Natural killer cell treated with Interleukin-12 subunit alpha and Interleukin-12 subunit beta and Interleukin-15 and Interleukin-18, amount 100 ng/mL, for 72 hours (primary cell): ENCODE measurements at places on chromosomes 16 and 17. TPM values are rescaled to one million over a fixed set of nuclear protein-coding genes. Genes with fewer than 3 reads are reported as not detected.

GRCh38 chr16:29987371-29988085 lies 7.9 kb downstream of the HIRIP3 start:
- no peak for DNase-seq

DNA sequence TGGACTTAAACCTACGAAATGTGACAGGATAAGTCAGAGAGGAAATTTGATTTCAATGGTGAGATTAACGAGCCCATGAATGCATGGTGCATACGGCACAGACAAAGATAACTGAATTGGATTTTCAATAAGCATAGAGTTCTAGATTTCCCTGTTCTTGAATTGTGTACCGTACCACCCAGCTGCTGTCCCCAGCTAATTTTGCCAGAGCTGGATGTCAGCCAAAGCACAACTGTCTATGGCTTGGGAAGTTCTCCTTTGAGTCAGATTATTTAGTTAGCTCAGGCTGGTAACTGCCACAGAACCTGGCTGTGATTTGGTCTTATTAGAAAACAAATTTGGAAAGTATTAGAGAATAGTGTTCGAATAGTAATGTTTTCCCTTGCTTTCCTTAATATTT lies 143.1 kb downstream of the CDH13 start:
- no peak for DNase-seq

- no peak for DNase-seq
These were observed 355.3 kb downstream of the SOX9 start for GRCh38 chr17:72476134-72476533.

- no peak for DNase-seq
These were observed 113.5 kb downstream of the CLEC16A start for GRCh38 chr16:11057711-11058345.

GRCh38 chr17:67707442-67707841 lies 10.3 kb upstream of the NOL11 start:
- DNase-seq = no peak

GRCh38 chr17:78539781-78540180 lies 37.4 kb downstream of the DNAH17 start:
- DNase-seq = no peak

DNA sequence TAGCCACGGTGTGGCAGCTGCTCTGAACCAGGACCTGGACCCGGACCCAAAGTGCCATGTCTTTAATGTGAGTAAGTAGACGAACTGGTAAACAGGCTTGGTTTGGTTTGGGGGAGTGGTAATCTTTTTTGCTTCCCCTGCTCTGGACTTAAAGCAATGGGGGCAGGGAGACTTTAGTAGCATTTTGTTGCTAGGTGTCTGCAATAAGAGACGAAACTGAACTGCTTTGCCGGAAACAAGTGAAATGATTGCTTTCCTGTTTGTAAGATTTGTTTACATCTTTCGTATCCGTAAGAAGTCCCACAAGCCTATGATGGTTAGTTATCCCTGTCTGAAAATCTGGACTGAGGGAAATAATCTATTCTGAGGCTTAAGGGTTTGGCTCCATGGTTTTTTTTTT lies 21.5 kb downstream of the PRCD start:
- DNase-seq = no peak

DNA sequence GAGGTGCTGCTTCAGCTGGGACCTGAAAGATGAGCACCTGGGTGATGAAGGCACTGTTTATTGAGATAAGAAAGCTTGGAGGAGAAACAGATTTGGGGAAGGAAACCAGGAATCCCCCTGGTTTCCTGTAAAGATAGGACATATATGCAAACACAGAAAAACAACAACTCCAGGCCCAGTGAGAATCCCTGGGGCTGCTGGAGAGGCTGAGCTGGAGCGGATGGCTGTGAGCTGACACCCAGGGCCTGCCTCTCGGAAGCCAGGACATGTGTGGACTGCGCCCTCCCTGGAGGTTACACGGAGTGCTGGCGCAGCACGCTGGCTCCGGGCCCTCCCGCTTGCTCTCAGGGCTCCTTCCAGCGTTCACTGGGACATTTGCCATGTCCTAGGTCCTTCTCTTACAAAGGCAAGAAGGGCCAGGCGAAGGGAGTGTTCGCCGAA lies 57.5 kb downstream of the CYB5B start:
- DNase-seq = no peak

CHD9NB gene
- total RNA-seq = 0.17 TPM

GRCh38 chr17:18025945-18026776 lies 12.8 kb downstream of the ATPAF2 start:
- DNase-seq = no peak

DNA sequence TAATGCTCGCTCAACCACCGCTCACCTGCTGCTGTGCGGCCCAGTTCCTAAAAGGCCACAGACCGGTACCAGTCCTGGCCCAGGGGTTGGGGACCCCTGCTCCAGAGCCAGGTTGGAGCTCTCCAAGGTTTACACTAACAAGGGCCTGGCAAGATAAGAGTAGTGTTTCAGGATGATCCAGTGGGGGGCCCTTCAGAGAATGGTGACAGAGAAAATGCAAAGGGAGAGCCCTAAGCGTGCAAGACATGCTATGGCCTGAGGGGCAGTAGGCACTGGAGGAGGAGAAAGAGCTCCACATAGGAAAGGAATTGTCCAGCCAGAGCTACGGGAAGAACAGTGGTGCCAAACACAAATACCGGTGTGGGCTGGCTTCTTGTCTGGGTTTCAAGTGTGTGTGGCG lies 233.4 kb downstream of the STX8 start:
- DNase-seq = no peak

DNA sequence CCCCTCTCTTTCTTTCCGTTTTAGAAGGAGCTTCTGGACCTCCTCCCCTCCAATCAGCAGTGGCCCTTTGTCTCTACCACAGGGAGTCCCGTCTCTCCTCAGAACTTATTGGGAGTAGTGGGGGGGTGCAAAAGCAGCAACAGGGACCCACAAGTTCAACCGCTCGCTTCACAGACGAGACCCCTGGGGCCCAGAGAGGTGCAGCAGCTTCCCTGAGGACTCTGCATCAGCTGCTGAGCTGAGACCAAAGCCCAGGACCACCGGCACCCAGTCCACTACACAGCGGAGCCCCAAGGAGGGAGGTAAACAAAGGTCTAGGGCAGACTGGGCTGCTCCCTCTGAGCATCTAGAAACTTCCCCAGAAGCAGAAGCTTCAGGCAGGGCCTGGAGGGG lies 123.9 kb downstream of the SDK2 start:
- no peak for DNase-seq

DNA sequence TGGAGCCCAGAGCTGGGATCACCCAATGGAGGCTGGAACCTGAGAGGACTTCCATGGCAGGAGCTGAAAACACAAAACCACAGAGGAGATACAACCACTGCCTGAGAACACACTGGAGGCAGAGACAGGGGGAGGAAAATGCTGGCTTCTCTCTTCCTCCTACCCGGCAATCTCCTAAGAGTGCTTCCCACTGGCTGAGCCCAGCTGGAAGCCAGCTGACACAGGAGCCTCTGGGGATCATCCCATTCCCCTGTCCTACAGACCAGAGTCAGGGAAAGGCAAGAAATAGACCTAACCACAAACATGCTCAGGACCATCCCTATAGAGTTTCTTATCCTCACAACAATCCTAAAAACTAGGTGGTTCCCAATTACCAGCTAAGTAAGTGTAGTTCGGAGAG lies 112.4 kb upstream of the CDH5 start:
- DNase-seq = no peak

DNA sequence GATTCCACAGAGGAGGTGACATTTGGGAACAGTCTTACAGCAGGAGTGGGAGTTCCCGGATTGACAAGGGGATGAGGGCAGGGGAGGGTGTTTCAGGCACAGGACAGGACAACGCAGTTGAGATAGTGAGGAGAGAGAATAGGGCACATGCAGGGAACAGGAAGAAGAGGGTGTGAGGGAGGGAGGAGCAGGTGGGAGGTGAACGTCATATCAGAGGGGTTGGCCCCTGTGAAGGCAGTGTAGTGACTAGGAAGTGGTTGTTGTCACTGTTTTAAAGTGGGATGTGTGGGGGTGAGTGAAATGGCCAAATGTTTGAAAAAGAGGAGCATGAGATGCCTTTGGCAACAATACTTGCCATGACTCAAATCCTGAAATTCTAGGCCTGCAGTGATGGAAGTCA lies 12.2 kb downstream of the PRKCB start:
- DNase-seq = peak; percentile 80

NPIPB6 gene
- 13.8 TPM for total RNA-seq

EXOC3L1 gene
- 0.38 TPM for total RNA-seq

GRCh38 chr16:88468275-88469129 lies 15.4 kb downstream of the ZFPM1 start:
- no peak for DNase-seq

SLC38A10 gene
- 92.4 TPM for total RNA-seq

NPTX1 gene
- total RNA-seq = 0.92 TPM

TBC1D3C gene
- total RNA-seq = not detected

- DNase-seq = no peak
These were observed 43.9 kb downstream of the TRARG1 start for GRCh38 chr17:1323336-1323735.

DNA sequence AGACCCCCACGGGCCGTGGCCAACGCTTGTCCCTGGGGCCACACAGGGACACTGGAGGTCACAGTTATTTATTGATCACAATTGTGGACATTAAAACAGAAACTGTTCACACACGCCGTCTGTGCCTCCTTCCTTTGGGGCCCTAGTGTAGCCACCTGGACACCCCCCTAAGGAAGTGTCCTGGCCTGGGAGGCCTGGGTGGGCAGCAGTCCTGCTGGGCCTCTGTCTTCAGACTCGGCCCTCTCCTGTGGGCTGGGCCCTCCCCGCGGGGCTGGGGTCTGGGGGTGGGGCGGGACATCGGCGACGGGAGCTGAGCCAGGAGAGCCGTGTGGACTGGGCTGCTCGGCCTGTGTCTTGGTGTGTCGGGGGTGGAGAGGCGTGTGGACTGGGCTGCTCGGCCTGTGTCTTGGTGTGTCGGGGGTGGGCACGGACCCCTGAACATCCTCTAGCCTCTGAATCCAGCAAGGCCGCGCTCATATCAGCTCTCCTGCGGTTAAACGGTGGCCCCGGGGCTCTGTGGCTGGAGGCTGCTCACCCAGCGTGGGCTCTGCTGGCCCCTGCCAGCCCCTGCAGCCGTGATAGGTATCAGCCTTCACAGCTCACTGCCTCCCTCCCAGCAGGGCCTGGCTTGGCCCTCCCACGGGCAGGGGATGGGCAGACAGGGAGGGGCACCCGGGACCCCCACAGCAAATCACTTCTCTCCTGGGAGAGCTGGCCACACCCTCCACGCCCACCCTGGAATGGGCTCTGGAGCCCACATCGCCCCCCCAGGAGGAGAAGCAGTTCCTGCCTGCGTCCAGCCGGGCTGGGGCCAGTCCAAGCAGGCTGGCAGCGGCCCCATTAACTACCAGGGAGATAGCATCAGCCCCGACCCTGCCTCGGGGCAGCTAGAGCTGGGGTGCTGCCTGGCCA lies 1.1 kb upstream of the NHLRC4 start:
- DNase-seq = no peak

- no peak for DNase-seq
These were observed 40.4 kb downstream of the PIK3R5 start for GRCh38 chr17:8925141-8925540.

DNA sequence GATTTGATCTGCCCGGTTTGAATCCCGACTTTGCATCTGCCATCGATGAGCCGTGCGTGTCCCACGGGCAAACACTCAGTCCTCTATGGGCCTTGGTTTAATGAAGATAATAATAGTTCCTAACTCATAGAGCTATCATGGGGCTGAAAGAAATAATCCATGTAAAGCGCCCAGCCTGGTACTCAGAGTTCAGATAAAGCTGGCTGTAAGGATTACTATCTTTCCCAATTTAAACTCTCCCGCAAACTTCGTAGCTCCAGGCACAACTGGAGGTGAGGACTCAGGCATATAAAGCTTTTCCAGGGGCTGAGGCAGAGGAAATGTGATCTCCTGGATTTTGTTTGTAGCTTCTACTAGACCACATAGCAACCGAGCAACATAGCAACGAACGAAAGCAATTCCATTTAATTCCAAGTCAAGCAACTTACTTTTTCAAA lies 16.3 kb downstream of the ALOX15 start:
- DNase-seq = no peak

GCGR gene
- total RNA-seq = not detected

PRDM7 gene
- total RNA-seq = not detected

DNA sequence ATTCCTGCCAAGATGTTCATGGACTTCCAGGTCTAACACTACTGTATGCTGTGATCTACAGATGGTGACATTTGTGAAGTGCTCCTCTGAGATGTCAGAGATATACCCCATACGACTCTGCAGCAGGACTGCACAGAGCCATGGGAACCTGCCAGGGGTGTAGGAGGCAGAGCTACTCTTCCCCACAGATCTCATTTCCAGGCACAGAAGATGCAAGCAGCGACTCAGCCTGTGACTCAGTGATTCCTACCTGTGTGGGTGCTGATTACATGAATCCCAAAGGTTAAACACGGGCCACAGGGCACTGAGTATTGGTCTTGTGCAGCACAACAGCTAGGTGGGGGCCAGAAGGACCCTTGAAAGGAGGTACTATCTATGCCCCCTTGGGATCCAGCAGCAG lies 137.0 kb upstream of the SOX9 start:
- no peak for DNase-seq

GRCh38 chr17:72622661-72623433 lies 469.6 kb downstream of the SLC39A11 start:
- no peak for DNase-seq

DNA sequence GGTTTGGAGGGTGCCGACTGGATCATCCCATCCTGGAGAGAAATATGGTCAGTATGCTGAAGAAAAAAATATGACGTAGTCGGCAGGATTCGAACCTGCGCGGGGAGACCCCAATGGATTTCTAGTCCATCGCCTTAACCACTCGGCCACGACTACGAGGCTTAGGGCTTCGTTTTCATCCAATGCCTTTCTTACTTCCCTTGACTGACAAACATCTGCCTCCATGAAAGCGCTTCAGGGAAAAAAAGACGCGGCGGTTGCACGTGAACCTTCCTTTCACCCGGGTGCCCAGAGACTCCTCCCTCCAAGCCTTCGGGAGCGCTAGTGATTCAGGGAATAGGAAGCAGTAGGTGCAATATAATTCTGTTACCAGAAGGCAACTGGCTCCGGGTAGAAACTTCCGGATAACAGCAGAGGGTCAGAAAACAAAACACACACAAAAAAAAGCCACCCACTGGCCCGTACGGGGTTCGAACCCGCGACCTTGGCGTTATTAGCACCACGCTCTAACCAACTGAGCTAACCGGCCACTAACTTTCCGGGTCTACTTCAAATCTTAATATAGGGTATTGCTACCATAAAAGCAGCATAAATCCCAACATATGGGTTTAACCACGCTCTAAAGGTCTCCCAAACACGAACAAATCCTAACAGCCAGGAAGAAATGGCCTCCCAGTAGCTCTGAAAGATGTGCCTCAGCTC lies 16.3 kb upstream of the AURKB start:
- DNase-seq = peak; percentile 66

BAIAP3 gene
- total RNA-seq = 0.17 TPM

CDH8 gene
- not detected for total RNA-seq

SLC5A10 gene
- not detected for total RNA-seq
